ENCODE measurements at places on chromosomes 13 and 19. TPM values are rescaled to one million over a fixed set of nuclear protein-coding genes. Genes with fewer than 3 reads are reported as not detected.

GRCh38 chr19:8261347-8261746 is 46.8 kb downstream of the CD320 start:
- DNase-seq: no peak

CEACAM4 gene
- 0.46 TPM for total RNA-seq

GRCh38 chr13:107252021-107252420 is 684.1 kb upstream of the ARGLU1 start:
- DNase-seq: no peak

ZNF430 gene
- 3.8 TPM for total RNA-seq

CEACAM1 gene
- total RNA-seq: 2.6 TPM
